Stimulated activated CD4-positive, alpha-beta T cell treated with anti-CD3 and anti-CD28 coated beads, Interleukin-15, amount 100 ng/mL, for 24 hours (primary cell): ENCODE measurements at places on chromosomes 5 and 9.

GRCh38 chr5:114447084-114447773, 85.4 kb downstream of the KCNN2 start:
- DNase-seq = no peak

GRCh38 chr5:160520609-160521391, 99.1 kb downstream of the PTTG1 start:
- no peak for DNase-seq

DNA sequence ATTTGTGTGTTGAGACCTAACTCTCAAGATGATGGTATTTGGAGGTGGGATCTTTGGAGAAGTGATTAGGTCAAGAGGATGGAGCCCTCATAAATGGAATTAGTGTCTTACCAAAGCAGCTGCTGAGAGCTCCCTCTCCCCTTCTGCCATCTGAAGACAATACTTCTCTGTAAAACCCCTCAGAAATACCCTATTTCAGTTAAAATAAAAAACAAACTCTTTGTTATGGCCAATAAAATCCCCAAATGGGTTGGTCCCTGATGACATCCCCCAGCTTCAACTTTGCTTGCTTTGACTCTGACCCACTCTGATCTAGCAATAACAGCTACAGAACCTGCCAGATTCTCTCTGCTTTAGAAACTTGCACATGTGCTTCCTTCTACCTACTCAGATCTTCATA, 100.9 kb downstream of the SNCAIP start:
- no peak for DNase-seq

DNA sequence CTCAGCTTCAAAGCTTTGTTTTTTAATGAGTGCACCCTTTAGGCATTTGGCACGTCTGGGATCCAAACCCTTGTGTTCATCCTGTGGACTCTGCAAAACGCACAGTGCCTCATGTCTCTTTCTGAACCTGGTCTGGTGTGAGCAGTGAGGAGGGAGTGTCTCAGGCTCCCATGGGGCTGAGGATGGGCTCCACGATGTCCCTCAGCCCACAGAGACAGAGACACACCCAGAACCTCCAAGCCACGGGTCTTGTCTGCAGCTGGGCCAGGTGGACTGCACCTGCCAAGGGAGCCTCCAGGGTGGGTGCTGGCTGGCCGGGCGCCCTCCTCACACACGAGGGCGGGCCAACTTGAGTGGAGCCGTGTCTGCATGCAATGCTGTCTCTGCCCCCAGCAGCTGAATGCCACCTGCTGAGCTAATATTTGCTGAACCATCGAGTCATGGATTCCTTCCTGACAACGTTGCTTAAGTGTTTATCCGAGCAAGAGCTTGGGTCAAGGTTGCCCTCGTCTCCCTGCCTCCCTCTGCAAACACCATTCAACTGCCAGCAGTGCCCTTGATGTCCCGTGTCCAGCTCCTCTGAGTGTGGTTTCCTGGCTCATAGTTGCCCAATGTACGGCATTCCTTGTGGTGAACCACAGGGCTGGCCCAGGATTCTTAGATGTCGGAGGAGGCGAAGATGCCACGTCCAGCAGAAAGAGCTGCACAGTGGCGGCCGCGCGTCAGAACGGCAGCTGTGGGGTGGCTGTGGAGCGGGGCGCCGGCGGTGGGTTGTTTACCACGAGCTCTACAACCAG, 31.4 kb upstream of the LPCAT1 start:
- DNase-seq = no peak

DNA sequence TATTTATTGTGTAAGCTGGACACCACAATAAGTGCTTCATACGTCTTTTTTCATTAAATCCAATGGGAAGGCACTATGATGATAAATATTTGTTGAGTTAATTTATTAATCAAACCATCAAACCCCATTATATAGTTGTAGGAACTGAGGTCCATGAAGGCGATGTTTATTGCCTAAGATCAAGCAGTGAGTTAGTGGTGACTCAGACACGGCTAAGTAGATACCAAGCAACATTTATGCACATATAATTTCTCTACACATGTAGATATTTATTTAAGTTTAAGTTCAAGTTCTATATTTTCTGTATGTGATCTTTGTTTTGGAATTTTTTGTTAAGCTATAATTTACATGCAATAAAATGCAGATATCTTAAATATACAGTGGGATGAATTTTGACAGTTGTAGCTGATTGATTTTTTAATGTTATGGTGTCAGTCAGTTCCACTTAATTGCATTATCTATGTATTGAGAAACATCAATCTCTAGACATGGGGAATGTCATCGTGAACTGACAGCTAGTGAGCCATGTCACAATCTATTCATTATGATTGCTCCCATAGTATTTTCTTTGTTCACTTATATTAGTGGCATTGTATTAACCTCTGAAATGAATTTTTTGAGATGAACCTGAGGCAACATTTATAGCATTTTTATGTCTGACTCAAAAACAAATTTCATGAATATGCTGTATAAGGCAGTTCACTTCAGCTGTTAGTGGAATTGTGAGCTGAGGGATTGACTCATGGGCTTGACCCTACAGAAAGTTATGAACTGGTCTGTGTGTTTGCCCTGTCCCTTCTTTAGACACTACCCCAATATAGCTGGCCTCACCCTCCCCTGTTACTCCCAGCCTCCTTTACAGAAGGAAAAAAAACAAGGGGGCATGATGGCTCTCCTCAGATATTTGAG, 11.9 kb upstream of the GARNL3 start:
- no peak for DNase-seq

- DNase-seq = no peak
Observed at GRCh38 chr9:88530051-88530450, 4.9 kb upstream of the NXNL2 start.

DNA sequence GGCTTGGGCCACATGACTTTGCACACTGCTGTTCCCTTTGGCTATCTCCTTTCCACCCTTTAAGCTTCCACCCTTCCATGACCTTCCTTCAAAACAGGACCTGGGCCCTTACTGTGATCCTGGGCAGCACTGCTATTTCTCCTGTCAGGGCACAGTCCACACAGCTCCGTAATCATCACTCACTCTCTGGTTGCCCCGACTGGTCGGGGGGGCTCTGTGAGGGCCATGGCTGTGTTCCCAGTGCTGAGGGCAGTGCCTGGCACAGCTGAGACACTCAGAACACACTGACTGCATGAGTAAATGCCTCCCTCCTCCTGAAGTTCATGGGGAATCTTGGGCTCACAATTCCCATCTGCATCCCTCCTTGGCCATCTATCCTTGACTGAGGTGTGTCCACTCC, 12.2 kb downstream of the TRAF1 start:
- no peak for DNase-seq

- no peak for DNase-seq
Observed at GRCh38 chr5:96004754-96005153, 43.1 kb upstream of the ELL2 start.

GRCh38 chr5:126481243-126481642, 58.0 kb downstream of the GRAMD2B start:
- DNase-seq = no peak

DNA sequence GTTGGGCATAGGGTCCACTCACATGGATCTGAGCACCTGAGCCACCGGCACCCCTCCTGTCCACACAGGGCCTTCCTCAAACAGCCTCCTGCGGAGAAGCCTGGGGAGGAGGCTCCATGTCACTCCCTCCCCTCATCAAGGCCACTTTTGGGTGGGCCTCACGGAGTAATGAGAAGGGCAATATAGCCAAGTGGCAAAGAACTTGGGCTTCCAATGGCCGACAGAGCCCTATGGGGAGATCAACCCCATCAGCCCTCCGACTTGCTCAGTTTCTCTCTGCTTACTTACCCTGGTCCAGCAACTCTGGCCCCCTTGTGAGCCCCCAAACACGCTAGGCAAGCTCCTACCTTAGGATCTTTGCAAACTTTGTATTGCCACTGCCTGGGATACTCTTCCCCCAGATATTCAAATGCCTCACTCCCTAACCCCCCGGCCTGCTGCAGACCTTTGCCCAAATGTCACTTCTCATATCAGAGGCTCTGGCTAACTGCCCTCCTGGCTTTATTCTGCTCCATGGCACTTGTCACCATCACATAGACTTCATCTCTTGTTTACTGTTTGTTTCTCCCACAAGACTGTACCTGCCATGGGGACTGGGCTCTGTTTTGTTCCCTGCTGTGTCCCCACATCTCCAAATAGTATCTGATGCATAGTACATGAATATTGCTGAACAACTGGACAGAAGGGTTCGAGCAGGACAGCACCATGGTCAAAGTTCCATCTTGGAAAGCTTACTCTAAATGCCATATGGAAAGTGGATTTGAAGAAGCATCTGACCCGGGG, 220.8 kb downstream of the FSTL4 start:
- DNase-seq = no peak

GRCh38 chr5:132227235-132227484, 493 bp downstream of the P4HA2 start:
- no peak for DNase-seq

DNA sequence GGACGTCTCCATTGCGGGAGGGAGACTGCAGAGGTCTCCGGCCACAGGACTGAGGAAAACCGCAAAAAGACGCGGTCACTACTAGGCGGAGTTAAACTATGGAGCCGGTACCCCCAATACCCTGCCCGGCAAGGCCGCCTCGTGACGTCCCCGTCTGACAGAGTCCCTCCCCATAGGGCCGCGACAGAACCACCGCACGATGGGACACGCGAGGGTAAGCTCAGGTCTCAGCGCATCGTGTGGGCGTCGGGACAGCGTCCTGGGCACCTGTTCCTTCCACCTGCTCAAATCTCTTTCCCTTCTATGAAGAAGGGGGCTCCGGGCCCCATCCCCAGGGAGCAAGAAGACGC, 35.2 kb upstream of the GLDC start:
- peak; percentile 86 for DNase-seq

- DNase-seq = no peak
Observed at GRCh38 chr5:175773534-175774070, 97.8 kb upstream of the CPLX2 start.

DNA sequence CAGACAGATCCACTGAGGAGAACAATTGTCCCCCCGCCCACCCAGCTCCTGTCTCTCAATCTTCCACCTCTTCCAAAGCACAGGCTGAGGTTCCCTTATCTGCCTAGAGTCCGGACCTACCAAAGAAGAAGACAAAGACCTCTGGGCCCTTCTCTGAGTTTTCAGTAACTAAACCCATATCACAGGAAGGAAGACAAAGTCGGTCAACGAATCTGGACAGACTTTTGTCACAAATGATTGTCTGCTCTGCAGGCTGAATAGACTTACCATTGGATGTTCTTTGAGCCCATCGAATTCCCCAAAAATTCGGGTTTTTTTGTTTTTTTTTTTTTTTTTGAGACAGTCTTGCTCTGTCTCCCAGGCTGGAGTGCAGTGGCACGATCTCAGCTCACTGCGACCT, 58.0 kb downstream of the C9orf50 start:
- no peak for DNase-seq

- DNase-seq = no peak
Observed at GRCh38 chr5:77928776-77929300, 152.7 kb upstream of the TBCA start.

DNA sequence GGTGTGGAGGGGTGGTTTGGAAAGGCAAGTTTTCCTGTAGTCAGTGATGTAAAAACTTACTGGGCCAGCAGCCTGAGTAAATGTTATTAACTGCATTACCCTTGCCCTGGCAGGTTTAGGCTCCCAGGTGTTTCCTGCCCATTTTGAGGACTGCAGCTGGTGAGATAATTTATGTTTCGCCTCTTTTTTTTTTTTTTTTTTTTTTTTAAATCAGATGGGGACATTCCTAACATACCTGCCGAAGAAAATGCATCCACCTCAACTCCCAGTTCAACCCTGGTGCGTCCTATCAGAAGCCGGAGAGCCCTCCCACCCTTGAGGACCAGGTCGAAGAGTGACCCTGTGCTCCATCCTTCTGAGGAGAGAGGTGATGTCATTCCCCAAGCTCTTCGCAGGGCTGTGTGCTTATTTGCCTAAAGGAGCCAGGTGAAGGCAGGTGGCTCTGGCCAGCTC, 60.6 kb downstream of the ENTREP1 start:
- no peak for DNase-seq
